SJSA1 (cell line): ENCODE measurements at places on chromosomes 3 and 15. TPM values are rescaled to one million over a fixed set of nuclear protein-coding genes. Genes with fewer than 3 reads are reported as not detected.

DNA sequence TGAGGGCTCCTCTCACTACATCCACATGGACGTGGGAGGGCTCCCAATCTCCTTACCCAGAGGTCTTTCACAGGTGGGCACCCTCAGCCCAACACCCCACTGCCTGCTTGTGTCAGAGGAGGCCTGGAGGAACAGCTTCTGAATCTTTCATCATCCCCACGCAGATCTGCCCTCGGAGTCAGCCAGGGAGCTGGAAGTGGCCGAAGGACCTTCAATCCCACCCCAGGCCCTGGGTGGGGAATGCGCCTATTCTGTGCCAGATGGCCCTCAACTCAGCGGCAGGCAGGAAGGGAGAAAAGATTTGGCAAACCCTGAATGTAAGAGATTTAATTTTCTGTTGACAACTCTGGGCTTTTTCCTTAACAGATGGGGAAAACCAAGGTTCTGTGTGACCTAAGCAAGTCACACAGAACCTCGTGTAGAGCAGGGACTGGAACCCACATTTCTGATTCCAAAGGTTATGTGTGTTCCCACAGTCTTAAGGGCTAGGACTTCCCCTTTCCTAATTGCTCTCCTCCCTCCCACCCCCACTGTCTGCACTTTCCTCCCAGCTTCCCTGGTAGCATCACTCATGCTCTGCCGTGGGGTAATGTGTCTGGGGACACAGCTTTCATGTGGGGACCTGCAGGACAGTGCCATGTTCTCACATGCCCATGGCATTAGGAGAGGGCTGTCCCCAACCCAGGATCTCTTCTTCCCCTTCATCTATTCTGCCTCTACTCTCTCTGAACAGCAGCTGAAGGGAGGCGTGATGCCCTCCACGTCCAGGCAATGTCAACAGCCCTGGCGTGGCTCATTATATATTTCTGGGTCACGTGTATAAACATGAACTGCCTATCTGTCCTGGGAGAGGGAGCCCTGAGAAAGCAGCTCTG lies 98.1 kb downstream of the SEMA5B start:
- no peak for DNase-seq

The HLTF gene
- total RNA-seq: 68.2 and 70.5 TPM in 2 replicates

The PPM1L gene
- total RNA-seq: 0.03 and 0.24 TPM in 2 replicates

The CYP1A2 gene
- total RNA-seq: not detected in 2 replicates

The GTF2A2 gene
- 111 and 142 TPM in 2 replicates for total RNA-seq

- no peak for DNase-seq
Observed at GRCh38 chr3:196238612-196239560, 22.6 kb downstream of the SLC51A start.
